Chondrocyte (in vitro differentiated cells): ENCODE measurements at places on chromosomes 1 and 21. TPM values are rescaled to one million over a fixed set of nuclear protein-coding genes. Genes with fewer than 3 reads are reported as not detected.

DNA sequence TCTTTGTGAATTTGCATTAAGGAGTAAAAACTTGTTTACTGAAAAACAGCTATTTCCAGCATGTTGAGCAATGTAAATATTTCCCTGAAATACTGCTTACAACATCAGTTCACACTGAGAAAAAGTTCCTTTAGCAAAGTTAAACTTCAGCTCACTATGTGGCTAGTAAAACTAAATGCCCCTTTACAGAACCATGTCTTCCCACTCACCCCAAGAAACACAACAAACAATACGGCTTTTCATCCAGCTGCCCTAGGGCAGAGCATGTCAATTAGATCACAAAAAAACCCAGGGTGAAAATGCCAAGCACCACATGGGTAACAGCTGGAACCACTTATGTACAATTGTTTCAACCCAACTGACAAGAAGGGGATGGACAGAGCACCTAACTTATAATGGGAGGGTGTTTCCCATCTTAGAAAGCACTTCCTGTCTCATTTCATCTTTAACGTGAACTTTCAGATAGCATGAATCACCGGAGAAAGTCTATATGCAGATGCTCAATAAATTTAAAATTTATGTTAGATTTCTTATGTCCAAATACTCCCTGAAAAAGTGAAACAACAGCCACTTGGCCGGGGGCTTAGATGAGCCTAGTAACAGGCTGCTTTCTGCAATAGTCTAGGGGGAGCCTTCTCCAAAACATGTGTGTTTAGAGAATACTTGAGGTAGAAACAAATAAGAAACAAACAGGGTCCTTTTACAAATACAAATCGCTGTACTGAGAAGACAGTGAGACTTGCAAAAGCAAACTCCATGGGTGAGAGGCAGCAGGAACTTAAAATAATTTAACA is 6.6 kb downstream of the NID1 start:
- peaks cover 3% of the 10 kb centered on the region for H3K36me3 ChIP-seq
- no peaks in the 10 kb centered on the region for H3K27me3 ChIP-seq
- H3K4me3 ChIP-seq: no peak overlapping the region
- DNase-seq: no peak

MAP1LC3C gene
- total RNA-seq: 0.38 to 0.65 TPM (median 0.46 TPM) in 3 replicates

DNA sequence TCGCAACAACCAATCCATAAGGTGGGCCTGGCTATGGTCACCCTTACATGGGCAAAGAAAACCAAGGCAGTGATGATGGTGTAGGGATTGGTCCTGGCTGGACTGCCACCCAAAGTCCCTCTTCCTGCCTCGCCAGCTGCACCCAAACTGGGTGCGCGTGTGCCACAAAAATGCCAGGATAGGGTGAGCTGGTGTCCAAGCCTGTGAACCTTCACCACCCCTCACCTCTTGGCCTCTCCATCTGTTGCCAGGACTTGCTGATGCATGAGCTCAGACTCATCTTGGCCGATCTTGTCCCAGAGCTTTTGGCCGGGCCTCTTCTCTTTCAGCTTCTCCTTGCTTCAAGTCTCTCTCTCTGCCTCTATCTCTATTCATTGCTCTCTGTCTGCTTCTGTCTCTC is 41.8 kb downstream of the FOXD2 start:
- peaks cover 1% of the 10 kb centered on the region for H3K36me3 ChIP-seq
- no peak for DNase-seq
- H3K27ac ChIP-seq: no peak overlapping the region
- peaks cover 15% of the 10 kb centered on the region for H3K4me1 ChIP-seq
- H3K27me3 ChIP-seq: peaks cover 20% of the 10 kb centered on the region

GRCh38 chr1:233224311-233224710 is 71.2 kb downstream of the PCNX2 start:
- peaks cover 10% of the 10 kb centered on the region for H3K36me3 ChIP-seq
- no peaks in the 10 kb centered on the region for H3K27me3 ChIP-seq
- no peaks in the 10 kb centered on the region for H3K4me1 ChIP-seq
- no peak overlapping the region for H3K4me3 ChIP-seq
- no peak for DNase-seq

- peaks cover 1% of the 10 kb centered on the region for H3K4me1 ChIP-seq
- H3K27me3 ChIP-seq: no peaks in the 10 kb centered on the region
- no peaks in the 10 kb centered on the region for H3K36me3 ChIP-seq
- H3K4me3 ChIP-seq: no peak overlapping the region
- no peak overlapping the region for H3K27ac ChIP-seq
Measured at GRCh38 chr1:26820784-26821269, 5.7 kb upstream of the ZDHHC18 start.

- H3K4me1 ChIP-seq: no peaks in the 10 kb centered on the region
- H3K27ac ChIP-seq: no peak overlapping the region
- no peak overlapping the region for H3K4me3 ChIP-seq
- H3K27me3 ChIP-seq: no peaks in the 10 kb centered on the region
- DNase-seq: no peak
Measured at GRCh38 chr21:17784604-17785402, 34.4 kb downstream of the C21orf91 start.

CR1L gene
- total RNA-seq: not detected in 3 replicates

DNA sequence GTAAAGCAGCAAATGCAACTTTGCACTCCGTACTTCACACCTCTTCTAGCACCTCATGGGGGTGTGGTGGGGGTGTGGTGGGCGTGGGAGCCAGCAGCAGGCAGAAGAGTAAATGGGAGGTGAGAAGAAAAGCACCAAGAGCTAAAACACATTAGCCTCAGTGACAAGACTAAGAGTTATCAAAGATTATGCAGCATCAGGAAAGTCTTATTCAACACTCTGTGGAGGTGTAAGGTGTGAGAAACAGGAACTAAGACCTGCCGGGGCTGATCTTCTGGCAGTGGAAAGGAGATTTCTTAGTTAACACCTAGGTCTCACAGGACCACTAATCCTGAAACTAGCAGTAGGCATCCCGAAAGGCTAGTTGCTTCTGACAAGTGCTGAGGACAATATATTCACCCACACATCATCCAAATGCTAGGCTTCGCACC is 9.9 kb downstream of the TGFBR3 start:
- DNase-seq: no peak
- H3K4me1 ChIP-seq: peaks cover 13% of the 10 kb centered on the region
- H3K27ac ChIP-seq: no peak overlapping the region
- no peak overlapping the region for H3K4me3 ChIP-seq
- peaks cover 7% of the 10 kb centered on the region for H3K27me3 ChIP-seq

ZC3H11A gene
- total RNA-seq: 80.8 to 86.0 TPM (median 80.9 TPM) in 3 replicates

DNA sequence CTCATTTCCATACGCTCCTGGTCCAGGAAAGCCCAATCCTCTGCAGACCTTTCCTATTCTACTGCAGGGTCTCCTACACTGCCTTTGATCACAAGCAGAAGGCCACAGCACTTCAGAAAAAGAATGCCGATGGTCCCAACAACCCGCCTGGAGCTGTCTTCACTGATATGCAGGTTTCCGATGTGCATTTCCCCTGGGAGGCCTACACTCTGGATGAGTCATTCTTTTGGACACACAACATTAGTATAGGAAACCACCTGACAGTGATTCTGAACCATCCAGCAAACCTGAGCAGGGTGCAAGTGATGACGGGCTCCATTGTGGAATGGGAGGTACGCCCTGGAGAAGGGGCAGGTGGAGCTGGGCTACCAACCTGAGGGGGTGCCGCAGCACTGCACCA is 15.0 kb downstream of the PCAT6 start:
- H3K27ac ChIP-seq: no peak overlapping the region
- H3K27me3 ChIP-seq: peaks cover 15% of the 10 kb centered on the region
- H3K36me3 ChIP-seq: no peaks in the 10 kb centered on the region
- H3K4me1 ChIP-seq: peaks cover 11% of the 10 kb centered on the region
- no peak overlapping the region for H3K4me3 ChIP-seq

DNA sequence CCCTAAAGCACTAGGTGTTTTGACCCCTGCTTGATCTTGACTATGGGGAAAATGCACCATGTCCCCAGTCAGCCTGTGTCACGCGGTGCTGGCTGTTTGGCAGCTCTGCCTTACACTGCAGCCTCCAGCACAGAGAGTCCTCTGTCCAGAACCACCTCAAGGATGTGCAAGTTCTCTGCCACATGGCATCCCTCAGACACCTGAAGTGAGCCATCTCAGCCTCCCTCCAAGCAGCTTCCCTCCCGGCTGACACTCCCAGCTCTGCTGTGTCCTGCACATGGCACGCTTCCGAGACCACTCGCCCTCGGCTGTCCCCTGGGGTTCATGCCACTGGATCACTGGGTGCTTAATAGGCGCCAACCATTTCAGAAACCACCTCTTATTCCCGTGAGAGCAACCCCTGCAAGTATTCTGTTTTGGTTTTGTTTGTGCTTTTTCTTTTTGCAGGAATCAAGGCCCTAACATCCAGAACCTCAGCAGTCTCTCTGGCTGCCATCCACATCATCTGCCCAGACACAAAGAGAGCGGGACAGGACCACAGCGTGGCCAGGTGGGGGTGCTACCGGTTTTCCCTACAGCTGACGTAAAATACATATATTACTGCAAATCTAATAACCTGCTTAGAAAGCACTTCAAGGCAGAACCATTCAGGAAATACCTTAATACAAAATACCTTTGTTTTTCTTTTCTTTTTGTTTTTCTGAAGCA is 45.7 kb downstream of the CAPZB start:
- peak overlapping the region; percentile 99 for H3K27ac ChIP-seq
- H3K4me1 ChIP-seq: peaks cover 98% of the 10 kb centered on the region
- no peaks in the 10 kb centered on the region for H3K27me3 ChIP-seq
- H3K36me3 ChIP-seq: no peaks in the 10 kb centered on the region

DNA sequence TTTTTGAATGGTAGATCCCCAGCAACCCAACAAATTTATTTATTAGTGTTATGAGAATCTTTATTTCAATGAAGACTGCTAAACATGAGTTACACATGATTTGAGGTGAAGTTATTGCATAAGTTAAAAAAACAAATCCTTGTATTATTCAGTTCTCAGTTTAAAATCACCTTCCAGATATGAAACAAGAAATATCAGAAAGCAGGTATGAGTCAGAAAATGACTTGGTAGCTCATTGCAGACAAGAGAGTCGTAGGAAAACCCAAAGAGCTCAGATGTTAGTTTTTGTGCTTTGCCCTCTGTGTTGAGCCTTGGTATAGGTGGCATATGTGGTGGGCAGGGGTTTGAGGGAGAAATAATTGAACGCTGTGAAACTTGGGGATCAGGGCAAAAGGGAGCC is 339.4 kb downstream of the BRINP3 start:
- H3K27ac ChIP-seq: no peak overlapping the region
- no peaks in the 10 kb centered on the region for H3K36me3 ChIP-seq
- no peak overlapping the region for H3K4me3 ChIP-seq
- no peak for DNase-seq
- H3K4me1 ChIP-seq: no peaks in the 10 kb centered on the region

- no peak for DNase-seq
- H3K4me1 ChIP-seq: no peaks in the 10 kb centered on the region
- H3K27me3 ChIP-seq: no peaks in the 10 kb centered on the region
- H3K36me3 ChIP-seq: peaks cover 7% of the 10 kb centered on the region
- H3K4me3 ChIP-seq: no peak overlapping the region
Measured at GRCh38 chr1:224579526-224579925, 36.6 kb upstream of the CNIH3 start.

DNA sequence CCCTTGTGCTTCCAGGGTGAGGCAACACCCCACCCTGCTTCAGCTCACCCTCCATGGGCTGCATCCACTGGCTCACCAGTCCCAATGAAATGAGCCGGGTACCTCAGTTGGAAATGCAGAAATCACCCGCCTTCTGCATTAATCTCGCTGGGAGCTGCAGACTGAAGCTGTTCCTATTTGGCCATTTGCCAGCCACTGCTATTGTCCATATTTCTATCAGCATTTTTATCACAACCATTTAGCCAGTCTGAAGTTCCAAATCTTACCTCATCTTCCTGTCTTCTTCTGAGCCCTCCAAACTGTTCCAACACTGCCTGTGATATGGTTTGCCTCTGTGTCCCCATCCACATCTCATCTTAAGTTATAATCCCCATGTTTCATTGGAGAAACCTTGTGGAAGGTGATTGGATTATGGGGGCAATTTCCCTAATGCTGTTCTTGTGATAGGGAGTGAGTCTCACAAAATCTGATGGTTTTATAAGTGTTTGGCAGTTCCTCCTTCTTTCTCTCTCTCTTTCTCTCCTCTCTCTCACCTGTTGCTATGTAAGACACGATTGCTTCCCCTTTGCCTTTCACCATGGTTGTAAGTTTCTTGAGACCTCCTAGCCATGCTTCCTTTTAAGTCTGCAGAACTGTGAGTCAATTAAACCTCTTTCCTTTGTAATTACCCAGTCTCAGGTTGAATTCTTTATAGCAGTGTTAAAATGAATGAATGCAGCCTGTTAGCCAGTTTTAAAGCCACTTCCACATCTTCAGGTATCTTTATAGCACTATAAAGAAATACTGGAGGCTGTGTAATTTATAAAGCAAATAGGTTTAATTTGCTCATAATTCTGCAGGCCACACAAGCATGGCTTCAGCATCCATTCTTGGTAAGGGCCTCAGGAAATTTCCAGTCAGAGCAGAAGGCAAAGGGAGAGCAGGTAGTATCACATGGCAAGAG is 203.5 kb downstream of the FCRL5 start:
- H3K27me3 ChIP-seq: peaks cover 31% of the 10 kb centered on the region
- H3K4me1 ChIP-seq: no peaks in the 10 kb centered on the region
- no peak for DNase-seq
- H3K27ac ChIP-seq: no peak overlapping the region

DNA sequence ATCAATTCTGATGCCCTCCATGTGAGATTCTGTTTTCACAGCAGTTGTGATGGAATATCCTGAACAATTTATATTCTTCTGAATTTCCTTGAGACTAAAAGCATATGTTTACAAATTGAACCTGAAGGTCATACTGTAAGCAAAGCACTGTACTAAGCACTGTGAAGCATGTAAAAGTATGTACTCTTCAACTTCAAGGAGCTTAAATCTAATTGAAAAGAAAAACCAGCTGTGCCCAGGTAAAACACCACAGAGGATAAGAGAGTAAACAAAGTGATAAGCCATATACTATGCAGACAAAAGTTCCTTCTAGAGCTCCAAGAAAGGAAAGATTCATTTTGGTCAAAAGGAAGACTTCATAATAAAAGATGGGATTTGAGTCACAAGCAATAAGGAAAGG is 71.9 kb downstream of the TTLL7 start:
- H3K4me3 ChIP-seq: no peak overlapping the region
- peaks cover 10% of the 10 kb centered on the region for H3K4me1 ChIP-seq
- peaks cover 5% of the 10 kb centered on the region for H3K36me3 ChIP-seq
- no peak for DNase-seq
- no peak overlapping the region for H3K27ac ChIP-seq

GRCh38 chr1:2115008-2115641 is 64.9 kb downstream of the PRKCZ start:
- H3K36me3 ChIP-seq: peaks cover 2% of the 10 kb centered on the region
- H3K27ac ChIP-seq: no peak overlapping the region
- H3K27me3 ChIP-seq: peaks cover 20% of the 10 kb centered on the region
- DNase-seq: peak; percentile 85
- no peak overlapping the region for H3K4me3 ChIP-seq
- H3K4me1 ChIP-seq: peaks cover 5% of the 10 kb centered on the region

GRCh38 chr1:96865731-96866685 is 144.4 kb downstream of the PTBP2 start:
- H3K4me1 ChIP-seq: peaks cover 10% of the 10 kb centered on the region
- H3K27me3 ChIP-seq: no peaks in the 10 kb centered on the region
- H3K4me3 ChIP-seq: no peak overlapping the region
- H3K27ac ChIP-seq: peak overlapping the region; percentile 25
- H3K36me3 ChIP-seq: no peaks in the 10 kb centered on the region

GRCh38 chr1:117231748-117232373 is 21.1 kb upstream of the VTCN1 start:
- no peak overlapping the region for H3K4me3 ChIP-seq
- H3K4me1 ChIP-seq: no peaks in the 10 kb centered on the region
- DNase-seq: no peak
- H3K36me3 ChIP-seq: no peaks in the 10 kb centered on the region

PDIK1L gene
- total RNA-seq: 6.2 to 6.8 TPM (median 6.7 TPM) in 3 replicates

NPHS2 gene
- total RNA-seq: not detected in 3 replicates
